Nucleus accumbens (tissue), 56 donors: ENCODE measurements at places on chromosomes 5 and 9.

GRCh38 chr9:96139592-96140295 lies 162.2 kb downstream of the HSD17B3 start:
- no peak for DNase-seq

- DNase-seq, result no peak
Observed at GRCh38 chr5:9441610-9442009, 104.3 kb downstream of the SEMA5A start.

DNA sequence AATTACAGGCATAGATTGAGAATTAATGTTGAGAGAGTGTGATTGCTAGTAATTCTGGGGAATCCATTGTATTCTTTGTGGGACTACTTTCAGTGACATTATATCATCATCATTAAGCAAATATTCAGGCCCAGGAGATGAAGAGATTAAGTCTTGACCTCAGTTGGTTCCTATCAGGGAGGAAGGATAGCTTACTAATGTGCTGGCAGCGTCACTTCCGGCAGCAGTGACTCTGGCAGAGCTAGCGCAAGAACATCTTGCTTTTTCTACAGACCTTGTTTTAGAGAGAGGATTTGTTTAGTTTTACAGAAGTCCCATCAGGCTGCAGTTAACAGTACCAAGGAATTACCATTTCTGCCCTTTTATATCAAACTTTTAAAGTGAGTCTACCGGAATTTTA lies 20.3 kb downstream of the OSTF1 start:
- no peak for DNase-seq

DNA sequence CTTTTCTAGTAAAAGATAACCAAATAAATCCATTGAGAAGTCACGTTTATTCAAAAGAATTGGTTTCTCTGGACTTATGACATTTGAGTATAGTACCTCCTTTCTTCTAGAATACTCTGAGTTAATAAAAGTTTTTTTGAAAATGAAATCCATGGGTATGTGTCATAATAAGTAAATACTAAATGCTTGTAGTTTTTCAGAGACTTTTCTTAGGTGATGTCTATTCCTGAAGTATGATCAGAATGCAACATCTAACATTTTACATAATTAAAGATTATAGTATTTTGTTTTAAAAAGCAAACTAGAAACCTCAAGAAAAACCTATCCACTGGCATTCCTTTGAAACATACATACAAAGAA lies 63.2 kb downstream of the NFIB start:
- no peak for DNase-seq

GRCh38 chr9:122318284-122318683 lies 52.5 kb upstream of the PTGS1 start:
- DNase-seq, result no peak

DNA sequence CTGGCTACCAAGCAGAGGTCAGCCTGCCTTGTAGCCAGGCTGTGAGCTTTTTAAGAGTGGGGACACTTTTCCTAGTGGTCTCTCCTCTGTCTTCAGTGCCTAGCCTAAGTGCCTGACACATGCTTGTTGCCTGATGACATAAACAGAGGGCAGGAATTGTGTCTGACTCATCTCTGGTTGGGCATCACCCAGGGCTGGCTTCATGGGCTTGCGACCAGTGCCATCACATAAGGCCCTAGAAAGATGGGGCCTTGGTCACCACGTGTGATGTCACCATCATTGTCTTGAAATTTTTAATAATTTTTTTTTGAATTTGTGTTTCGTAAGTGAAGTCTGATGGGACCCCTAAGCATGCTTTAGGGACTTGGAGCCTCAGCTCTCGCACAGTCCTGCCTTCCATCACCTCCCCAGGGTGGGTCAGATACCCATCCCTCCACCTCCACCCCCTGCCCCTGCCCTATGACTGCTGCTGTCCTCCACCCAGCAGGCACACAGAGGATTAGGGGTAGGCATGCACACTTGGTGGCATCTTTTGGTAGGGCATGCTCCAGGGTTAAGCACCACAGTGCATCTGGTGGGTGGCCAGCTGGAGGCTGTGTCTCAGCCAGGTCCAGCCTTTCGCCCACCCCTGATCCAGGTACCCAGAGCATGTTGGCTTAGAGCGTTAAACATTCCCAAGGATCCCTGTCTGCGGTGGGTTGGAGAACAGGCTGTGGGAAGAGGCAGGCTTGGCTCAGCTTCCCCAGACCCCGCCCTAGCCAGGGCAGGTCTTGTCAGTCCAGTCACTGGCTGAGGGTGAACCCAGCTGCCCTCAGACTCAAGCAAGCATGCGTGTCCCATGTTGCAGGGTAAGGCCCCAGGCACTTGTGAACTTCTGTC lies 80.1 kb upstream of the SH3PXD2B start:
- no peak for DNase-seq

GRCh38 chr9:133273819-133274218 lies 1.2 kb downstream of the ABO start:
- DNase-seq, result no peak

GRCh38 chr9:116300360-116300870 lies 146.8 kb downstream of the PAPPA start:
- no peak for DNase-seq
